ENCODE measurements at places on chromosomes 6 and 20. TPM values are rescaled to one million over a fixed set of nuclear protein-coding genes. Genes with fewer than 3 reads are reported as not detected.

The TBXT gene
- not detected for total RNA-seq

The EYS gene
- not detected for total RNA-seq

The TRIM38 gene
- 5.4 TPM for total RNA-seq

The PTPRK gene
- total RNA-seq: 40.1 TPM

The BPIFB2 gene
- total RNA-seq: not detected

The LIME1 gene
- 2.4 TPM for total RNA-seq

The IFNGR1 gene
- total RNA-seq: 31.1 TPM

The SLC44A4 gene
- total RNA-seq: not detected

The HTR1E gene
- not detected for total RNA-seq

The PHF1 gene
- total RNA-seq: 14.3 TPM

The TRIM15 gene
- total RNA-seq: 0.86 TPM

The ENPP4 gene
- total RNA-seq: 19.6 TPM
